Mucosa of gallbladder (tissue), 1 donor: ENCODE measurements at places on chromosomes 2 and 18.
A peak's percentile ranks its signal among the peaks of the same experiment; 100 is the strongest.

GRCh38 chr2:113227698-113228097, 51.0 kb downstream of the PAX8 start:
- no peak for DNase-seq

- no peak for DNase-seq
Measured at GRCh38 chr2:190805126-190805525, 75.5 kb upstream of the GLS start.

- DNase-seq = no peak
Measured at GRCh38 chr18:13382366-13382953, 163.9 kb downstream of the LDLRAD4 start.

DNA sequence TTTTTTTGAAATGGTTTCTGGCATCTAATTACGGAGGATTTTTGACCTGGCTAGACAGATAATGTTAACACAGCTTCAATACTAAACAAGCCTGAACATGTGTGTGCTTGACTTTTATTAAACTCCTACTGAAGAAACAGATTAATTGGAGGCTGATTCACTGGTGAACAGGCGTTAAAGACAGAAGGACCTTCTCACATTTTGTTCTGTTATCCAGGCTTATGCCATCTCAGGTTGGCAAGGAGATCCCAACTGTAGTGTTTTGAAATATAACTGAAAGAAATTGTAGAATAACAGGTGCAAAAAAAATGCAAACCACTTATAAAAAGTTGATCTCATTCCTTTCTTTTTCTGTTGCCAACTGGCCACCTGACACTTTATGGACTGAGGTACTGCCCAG, 269.6 kb downstream of the ARHGAP15 start:
- no peak for DNase-seq

DNA sequence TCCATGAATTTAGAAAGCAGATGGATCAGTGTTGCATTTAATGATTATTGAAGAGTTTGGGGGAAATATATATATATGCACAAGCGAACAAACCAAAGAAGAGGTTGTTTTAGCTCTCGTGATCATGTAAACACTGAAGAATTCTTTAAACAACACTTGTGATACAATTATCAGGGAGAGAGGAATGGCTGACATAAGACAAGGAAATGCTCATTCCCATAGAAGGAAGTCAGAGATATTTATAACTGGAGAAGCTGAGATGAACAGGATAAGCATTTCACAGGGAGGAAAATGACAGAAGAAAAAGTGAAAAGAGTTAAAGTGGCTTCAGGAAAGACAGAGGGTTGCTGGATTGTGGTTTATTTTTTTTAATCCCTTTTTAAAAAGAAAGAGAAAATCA, 10.6 kb upstream of the COL6A3 start:
- no peak for DNase-seq

GRCh38 chr2:85131116-85131515, 2.1 kb upstream of the TCF7L1 start:
- DNase-seq = no peak

GRCh38 chr2:211934811-211935210, 603.8 kb downstream of the ERBB4 start:
- DNase-seq = no peak

DNA sequence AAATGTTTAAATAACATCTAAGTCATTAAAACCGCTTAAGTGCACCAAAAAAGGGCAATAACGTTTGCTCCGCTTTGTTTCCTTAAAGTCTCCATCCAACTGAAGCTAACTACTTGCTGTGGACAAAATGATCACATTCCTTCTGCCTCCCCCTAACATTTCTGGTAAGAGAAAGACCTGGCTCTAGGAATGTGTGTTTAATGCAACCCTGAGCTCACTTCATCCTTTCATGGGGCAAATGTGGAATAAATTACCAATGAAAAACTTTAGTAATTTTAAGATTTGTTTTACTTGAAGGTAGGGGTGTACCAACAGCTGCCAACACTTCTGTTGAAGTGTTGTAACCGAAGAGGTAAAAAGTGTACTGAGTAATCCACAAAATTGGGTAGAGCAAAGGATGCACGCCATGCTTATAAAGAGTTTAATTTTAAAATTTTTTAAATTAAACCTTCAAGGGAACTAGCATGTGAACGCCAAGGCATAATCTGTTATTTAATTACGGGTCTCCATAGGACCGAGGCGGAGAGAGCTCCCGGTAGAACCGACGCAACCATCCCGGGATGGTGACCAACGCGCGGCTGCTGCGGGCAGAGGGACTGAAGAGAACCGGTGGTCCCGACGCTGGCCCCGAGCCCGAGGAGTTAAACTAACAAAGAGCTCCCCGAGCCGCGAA, 1.1 kb downstream of the HNRNPLL start:
- DNase-seq = no peak

GRCh38 chr18:64929036-64929435, 780.1 kb upstream of the LINC00305 start:
- DNase-seq = no peak

GRCh38 chr2:188983427-188984064, 9.4 kb downstream of the COL3A1 start:
- no peak for DNase-seq

GRCh38 chr2:237213315-237214022, 127.8 kb downstream of the COPS8 start:
- DNase-seq = peak; percentile 69

DNA sequence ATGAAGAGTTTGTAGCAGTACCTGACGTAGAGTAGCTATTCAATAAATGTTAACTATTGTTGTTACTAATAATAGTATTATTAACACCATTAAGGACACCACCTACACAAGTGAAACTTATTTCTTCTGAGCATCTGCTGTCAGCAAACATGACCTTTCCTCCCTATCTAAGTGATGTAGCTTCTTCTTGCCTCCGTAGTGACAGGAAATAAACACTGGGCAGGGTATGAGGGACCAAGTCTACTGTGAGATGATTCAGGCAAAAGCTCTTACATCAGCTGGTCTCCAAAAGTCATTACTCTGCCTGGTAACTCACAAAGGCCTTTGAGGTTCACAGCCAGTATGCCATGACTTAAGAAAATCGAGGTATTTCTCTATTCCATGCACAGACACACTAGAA, 750.5 kb downstream of the CPS1 start:
- DNase-seq = no peak

GRCh38 chr2:37923308-37924055, 1.6 kb upstream of the RMDN2 start:
- DNase-seq = no peak

GRCh38 chr18:41266616-41267015, 688.4 kb upstream of the PIK3C3 start:
- DNase-seq = no peak

- no peak for DNase-seq
Measured at GRCh38 chr18:904218-905090, at the start of gene ADCYAP1. TSS of gene ADCYAP1 (plus strand) at chr18:904871. CDS start at chr18:905387, 516 bp downstream.

- no peak for DNase-seq
Measured at GRCh38 chr18:78984941-78985784, 5.5 kb downstream of the SALL3 start.

DNA sequence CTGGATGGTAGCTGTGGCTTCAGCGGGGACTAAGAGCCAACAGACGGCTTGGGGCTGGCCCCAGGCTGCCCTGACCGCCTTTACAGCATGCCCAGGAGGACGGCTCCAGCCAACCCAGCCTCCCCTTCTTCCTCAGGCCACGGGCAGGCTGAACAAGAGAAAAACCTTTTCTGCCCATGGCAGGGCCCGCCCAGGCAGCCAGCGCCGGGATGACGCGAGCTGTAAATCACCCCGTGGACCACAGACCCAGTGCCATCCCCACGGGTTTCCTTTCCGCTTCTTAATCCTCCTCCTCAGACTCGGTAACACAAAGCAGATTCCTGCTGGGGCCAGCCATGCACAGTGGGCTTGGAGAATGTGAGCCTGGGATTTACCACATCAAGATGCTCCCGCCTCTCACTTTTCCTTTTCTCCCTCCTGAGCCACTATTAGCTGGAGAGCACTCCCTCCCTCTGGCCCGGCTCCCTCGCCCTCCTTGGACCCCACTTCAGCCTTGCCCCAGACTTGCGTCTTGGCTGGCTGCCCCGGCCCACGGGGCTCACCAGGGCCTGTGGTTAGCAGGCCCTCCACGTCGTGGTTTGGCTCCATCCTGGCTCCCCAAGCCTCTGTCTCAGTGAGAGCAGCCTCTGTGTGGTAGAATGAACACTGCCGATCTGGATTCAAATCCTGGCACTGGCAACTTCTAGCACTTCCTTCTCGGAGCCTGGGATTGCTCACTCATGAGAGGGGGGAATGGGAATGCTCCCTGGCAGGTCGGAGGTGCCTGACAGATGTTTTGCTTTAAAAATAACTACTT, 31.4 kb downstream of the ATOH8 start:
- peak; percentile 40 for DNase-seq

DNA sequence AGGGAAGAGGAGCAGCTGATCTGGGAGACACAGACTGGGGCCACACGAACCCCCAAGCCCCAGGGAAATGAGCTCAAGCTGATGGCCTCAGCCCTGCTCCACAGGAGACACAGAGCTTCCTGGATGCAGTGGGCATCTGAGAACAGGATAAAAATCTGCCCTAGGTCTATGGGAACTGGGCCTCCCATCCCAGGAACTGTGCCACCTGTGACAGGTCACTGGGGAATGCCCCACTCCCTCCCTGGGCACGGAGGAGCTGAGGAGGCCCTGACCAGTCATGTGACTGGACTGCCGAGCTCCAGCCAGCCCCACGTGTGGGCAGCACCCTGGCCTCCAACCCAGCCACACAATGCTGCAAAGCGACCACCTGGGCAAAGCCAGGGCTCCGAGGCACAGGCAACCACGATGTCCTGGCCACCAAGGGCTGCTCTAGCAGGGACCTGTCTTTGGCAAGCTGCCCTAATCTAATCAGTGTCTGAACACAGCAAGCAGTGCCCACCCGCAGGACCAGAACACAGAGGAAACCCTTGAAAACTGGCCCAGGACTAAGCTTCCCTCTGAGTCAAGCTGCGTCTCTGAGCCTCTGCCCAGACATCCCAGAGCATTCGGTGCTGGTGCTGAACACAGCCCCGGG, 57.8 kb upstream of the ID2 start:
- DNase-seq = peak; percentile 21

- no peak for DNase-seq
Measured at GRCh38 chr2:109526442-109526970, 87.3 kb downstream of the SEPTIN10 start.

- DNase-seq = no peak
Measured at GRCh38 chr18:57073501-57074187, 73.2 kb upstream of the BOD1L2 start.

- DNase-seq = no peak
Measured at GRCh38 chr18:32773382-32773712, 524 bp upstream of the KLHL14 start.

DNA sequence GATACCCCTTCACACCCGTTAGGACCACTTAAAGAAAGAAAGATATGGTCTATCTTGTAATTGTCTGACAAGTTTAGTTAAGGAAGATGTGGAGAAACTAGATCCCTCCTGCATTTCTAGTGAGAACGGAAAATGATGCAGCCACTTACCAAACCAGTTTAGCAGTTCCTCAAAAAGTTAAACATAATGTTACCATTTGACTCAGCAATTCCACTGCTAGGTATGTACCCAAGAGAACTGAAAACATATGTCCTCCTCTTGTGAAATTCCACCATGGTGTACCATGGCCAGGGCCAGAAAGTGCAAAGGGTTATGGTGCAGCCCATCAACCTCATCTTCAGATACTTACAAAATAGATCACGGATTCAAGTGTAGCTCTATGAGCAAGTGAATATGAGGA, 79.0 kb upstream of the ID2 start:
- DNase-seq = no peak

GRCh38 chr2:235698028-235698427, 204.2 kb downstream of the AGAP1 start:
- DNase-seq = no peak

DNA sequence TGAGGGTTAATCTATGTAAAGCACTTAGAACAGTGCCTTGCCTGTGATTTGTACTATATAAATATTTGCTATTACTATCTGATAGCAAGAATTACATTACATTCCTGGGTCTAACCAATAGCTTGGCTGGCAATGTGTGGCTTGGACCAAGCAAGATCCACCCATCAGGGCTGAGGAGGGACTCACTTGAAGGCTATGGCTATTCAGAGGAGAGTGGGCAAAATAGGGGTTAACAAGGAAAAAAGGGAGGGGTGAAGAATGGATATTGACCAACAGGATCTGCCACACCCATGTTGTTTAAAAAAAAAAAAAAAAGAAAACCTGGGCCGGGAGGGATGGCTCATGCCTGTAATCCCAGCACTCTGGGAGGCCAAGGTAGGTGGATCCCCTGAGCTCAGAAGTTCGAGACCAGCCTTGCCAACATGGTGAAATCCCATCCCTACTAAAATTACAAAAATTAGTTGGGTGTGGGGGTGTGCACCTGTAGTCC, 20.0 kb upstream of the TMBIM1 start:
- peak; percentile 64 for DNase-seq

- DNase-seq = no peak
Measured at GRCh38 chr2:31785876-31786275, 205.1 kb upstream of the SRD5A2 start.

DNA sequence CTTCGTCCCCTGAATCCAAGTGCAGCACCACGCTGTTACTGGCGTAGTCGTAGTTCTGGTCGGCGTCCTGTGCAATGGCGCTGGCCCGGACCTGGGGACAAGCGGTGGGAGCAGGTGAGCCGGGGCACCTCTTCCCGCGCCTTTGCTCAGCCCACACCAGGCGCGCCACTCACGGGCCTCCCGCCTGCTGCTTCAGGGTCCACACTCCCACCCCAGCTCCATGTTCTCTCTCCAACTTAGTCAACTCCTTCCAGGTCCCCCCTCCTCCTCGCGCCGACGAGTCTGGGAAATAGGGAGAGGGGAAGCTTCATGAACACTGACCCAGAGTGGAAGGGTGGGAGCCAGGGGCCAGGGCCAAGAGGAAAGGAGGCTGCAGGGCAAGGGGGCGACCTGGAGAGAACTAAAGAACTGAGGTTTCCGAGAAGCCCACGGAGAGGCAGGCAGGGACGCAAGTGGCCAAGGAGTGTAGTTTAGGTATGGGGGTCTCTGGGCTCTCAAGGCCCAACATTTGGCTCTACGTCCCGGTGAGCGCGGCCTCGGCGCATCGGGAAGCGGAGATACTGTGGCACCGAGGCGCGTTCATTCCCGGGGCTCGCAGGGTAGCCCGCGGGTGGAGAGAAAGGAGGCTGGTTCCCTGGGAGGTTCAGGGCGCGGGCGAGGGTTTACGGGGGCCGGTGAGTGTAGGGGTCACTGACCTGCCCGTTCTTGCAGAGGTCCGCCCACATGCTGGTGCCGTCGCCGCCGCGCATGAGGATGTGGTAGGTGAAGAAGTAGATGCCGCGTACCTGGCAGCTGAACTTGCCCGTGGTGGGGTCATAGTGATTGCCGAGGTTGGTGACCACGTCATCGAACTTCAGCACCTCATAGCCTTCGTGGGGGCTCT, 1.4 kb downstream of the C1QL2 start:
- no peak for DNase-seq

DNA sequence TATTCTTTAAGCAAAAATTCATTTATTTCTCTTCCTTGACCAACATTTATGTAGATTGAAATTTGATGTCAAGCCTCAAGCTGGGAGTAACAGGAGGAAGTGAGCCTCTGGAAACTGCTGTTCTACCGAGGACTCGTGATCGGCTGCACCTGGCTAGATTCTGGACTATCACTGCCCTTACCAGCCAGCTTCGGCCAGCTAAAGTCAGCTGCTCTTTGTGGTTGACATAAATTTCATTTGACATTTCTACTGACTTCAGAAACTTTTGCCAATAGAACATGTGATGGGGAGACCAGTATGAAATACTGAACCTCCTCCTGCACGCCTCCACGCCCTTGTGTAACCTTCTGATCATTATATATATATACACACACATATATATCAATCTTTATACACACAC, 74.2 kb upstream of the RGPD5 start:
- DNase-seq = no peak
